NCI-H1694 treated with DMSO at 0.1 percent for 48 hours (cell line): ENCODE measurements at places on chromosomes 5 and 9.

- DNase-seq = no peak
Observed at GRCh38 chr5:114265432-114266060, 96.3 kb upstream of the KCNN2 start.

DNA sequence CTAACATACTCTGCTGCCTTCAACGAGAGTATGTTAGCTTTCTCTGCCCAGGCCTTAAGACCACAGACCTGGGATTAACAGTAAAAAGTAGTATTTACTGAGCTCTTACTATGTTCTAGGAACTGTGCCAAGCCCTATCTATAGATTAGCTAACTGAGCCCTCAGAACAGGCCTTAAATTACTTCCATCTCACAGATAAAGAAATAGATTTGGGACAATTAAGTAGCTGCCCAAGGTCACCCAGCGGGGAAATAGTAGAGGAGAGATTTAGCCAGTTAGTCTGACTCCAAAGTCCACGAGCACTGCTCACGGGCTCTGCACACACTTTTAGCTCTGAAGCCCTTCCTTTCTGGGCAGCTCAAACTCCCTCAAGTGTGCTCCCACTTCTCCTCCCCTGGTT lies 64.5 kb upstream of the EQTN start:
- DNase-seq = no peak

DNA sequence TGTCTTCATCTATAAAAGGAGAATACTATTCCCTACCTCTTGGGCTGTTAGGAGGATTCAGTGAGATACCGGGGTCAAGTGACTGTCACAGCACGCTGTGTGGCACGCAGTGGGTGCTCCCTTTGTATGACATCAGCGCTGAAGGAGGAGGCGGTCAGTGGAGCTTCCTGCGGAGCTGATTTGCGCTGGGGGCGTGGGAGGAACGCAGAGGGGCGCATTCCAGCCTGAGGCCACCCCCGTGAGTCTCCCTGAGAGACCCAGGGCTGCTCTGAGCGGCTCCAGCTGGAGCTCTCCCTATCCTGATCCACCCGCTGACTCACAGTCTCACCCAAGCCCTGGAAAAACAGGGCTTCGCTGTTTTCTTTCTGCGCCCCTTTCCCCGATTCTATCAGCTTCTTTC lies 24.3 kb upstream of the NEURL1B start:
- no peak for DNase-seq

- DNase-seq = no peak
Observed at GRCh38 chr5:31768784-31769183, 129.9 kb downstream of the PDZD2 start.

DNA sequence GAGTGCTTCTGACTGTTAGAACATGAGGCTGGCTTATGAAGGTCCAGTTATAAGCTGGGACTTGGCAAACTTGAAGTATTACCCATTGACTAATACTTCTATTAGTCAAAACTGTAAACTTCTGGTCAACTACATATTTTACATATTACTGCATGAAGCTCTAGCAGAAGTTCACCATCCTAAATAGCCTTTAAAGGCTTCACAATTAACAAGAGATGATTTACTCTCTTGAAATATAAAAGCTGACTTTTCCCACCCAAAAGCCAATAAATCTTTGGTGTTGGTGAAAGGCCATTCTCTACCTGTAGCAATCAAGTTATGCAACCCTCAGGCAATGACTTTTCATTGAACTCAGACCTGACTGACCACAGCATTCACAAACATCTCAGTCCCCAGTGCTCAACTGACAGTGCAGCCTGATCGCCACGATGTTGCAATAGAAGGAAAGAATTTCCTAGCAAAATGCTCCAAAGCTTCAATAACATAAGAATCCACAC lies 345.6 kb downstream of the EBF1 start:
- DNase-seq = no peak

DNA sequence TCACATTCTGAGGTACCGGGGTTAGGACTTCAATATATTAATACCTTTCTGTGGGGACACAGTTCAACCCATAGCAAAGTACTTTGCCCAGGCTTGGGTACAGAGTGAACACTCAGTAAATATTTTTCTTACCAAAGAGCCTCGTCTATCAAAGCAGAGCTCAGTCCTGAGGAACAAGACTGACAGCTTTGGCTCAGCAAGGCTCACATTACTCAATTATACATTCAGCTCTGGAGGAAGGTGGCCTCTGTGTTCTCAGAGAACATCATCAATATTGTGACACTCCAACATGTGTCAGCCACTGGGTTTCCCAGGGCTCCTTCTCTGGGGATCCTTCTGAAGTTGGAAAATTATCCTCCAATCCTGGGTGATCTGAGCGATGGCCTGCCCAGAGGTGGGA lies 186.4 kb downstream of the NMUR2 start:
- no peak for DNase-seq

DNA sequence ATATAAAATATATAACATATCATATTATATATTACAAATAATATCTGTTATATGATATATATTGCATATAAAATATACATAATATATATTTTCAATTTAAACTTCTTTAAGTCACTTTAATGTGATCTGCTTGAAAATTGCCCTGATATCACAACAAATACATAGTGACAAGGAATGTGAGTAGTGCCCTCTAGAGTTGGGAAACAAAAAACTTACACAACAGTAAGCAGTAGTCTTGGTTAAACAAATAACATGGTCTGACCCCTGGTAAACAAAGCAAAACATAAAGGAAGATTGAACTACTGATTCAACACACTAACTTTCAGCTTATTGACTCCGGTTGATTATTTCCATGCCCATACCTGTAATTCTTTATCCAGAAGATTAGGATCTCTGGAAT lies 188.3 kb upstream of the NMUR2 start:
- DNase-seq = no peak

DNA sequence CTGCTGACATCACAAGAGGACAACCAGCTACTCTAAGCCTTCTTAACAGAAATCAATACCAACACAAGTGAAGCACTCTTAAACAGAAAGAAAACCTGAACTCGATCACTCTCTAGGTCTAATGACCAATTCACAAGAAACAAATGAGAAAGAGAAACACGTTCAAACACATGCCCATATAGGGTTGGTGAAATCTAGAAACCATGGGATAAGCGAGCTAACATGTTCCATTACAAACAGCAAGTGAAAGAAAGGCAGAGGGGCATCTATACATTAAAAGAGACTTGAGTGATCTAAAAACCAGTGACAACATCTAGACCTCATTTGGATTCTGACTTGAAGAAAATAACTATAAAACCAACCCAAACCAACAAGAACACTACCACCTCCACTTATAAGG lies 74.9 kb upstream of the RETREG1 start:
- no peak for DNase-seq

- DNase-seq = no peak
Observed at GRCh38 chr9:36891341-36891811, 142.7 kb downstream of the PAX5 start.

- DNase-seq = no peak
Observed at GRCh38 chr9:4180907-4181605, 118.8 kb downstream of the GLIS3 start.

GRCh38 chr5:92309336-92309991 lies 926.3 kb upstream of the ARRDC3 start:
- DNase-seq = peak; percentile 32

DNA sequence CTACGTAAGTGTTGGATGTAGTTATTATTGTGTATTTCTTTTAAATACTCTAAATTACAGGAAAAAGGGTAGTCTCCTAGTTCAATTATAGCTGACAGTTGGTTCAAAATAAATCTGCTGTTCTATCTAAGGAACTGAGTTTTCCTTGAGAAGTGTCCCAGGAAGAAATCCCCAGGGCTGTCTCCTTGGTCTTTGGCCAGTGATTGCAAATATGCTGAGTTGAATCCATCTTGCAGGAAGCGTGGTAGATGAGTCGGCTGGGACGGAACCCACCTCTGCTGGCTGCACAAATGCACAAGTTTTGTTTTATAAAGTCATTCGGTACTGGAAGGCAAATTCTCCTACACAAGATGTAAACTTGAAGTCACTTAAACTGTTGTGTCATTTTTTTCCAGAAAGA lies 30.2 kb upstream of the HOMER1 start:
- DNase-seq = no peak

DNA sequence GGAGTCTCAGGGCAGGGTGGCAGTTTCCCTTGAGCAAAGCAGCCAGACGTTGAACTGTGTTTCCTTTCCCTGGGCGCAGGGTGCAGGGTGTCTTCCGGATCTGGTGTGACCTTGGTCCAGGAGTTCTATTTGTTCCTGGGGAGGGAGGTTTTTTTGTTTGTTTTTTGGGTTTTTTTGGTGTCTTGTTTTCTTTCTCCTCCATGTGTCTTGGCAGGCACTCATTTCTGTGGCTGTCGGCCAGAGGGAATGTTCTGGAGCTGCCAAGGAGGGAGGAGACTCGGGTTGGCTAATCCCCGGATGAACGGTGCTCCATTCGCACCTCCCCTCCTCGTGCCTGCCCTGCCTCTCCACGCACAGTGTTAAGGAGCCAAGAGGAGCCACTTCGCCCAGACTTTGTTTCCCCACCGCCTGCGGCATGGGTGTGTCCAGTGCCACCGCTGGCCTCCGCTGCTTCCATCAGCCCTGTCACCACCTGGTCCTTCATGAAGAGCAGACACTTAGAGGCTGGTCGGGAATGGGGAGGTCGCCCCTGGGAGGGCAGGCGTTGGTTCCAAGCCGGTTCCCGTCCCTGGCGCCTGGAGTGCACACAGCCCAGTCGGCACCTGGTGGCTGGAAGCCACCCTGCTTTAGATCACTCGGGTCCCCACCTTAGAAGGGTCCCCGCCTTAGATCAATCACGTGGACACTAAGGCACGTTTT lies 3.5 kb upstream of the PHYHD1 start:
- no peak for DNase-seq

DNA sequence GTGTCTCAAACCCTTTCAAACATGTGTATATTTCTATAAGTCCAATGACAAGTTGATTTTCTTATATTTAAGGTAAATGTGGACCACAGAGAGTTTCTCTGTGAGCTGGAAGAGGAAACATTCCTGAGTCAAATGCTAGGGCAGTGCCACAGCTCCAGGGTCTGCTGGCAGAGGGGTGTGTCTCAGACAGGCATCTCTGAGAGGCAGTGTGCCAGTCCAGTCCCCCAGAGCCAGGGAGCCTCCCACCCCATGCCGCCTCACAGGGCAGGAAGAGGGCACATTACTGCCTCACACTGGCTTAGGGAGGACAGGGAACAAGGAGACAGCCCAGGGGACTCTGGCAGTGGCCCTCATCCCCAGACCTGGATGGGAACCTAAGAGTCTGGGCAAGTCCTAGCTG lies 120.2 kb downstream of the TENT4A start:
- no peak for DNase-seq

DNA sequence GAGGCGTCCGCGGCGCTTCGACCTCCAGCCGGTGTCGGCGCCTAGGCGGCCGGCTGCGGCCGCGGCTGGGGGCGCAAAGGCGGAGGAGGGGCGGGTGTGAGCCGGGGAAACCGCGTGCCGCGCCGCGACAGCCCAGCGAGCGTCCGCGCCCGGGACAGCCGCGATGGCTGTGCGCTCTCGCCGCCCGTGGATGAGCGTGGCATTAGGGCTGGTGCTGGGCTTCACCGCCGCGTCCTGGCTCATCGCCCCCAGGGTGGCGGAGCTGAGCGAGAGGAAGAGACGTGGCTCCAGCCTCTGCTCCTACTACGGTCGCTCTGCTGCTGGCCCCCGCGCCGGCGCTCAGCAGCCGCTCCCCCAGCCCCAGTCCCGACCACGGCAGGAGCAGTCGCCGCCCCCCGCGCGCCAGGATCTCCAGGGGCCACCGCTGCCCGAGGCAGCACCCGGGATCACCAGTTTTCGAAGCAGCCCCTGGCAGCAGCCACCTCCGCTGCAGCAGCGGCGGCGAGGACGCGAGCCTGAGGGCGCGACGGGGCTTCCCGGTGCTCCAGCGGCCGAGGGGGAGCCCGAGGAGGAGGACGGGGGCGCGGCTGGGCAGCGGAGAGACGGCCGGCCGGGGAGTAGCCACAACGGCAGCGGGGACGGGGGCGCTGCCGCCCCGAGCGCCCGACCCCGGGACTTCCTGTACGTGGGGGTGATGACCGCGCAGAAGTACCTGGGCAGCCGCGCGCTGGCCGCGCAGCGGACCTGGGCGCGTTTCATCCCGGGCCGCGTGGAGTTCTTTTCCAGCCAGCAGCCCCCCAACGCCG lies 605 bp downstream of the CHSY3 start:
- no peak for DNase-seq

- DNase-seq = no peak
Observed at GRCh38 chr9:108855888-108856287, at the start of gene ACTL7B. ACTL7B (minus strand) TSS chr9:108855986; CDS start chr9:108855930, 56 bp downstream.

DNA sequence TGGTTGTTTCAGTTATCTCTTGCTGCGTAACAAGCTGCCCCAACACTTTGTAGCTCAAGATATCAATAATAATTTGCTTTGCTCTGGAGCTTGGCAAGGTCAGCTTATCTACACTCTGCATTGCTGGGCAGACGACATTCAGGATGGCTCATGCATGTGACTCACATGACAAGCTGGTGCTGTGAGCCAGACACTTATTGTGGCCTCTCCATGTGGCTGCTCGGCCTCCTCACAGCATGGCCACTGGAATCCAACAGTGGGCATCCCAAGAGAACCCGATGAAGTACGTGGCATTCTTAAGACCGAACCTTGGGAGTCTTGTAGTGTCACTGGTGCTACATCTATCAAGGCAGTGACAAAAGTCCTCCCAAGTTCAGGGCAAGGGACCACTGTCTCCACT lies 94.2 kb upstream of the MVB12B start:
- no peak for DNase-seq

DNA sequence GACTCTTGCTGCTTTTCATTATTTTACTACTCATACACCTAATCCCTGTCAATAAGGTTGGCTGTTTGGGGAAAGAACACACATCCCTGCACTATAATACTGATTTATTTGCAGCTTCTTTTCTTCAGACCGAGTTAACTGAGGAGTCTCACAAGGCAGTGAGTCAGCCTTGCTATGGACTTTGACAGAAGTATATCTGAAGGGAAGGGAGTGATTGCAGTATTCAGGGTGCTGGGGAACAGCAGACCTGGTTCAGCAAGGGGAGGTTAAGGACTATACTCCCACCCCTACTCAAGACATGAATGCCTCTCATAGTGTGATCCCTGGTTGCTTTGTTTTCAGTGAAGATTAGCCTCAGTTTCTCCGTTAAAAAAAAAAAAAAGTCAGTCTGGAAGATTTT lies 99.8 kb downstream of the TLE4 start:
- DNase-seq = no peak

- DNase-seq = no peak
Observed at GRCh38 chr5:34891981-34892380, 23.3 kb downstream of the RAD1 start.

- DNase-seq = no peak
Observed at GRCh38 chr5:63400079-63400478, 562.2 kb downstream of the HTR1A start.

- no peak for DNase-seq
Observed at GRCh38 chr5:10537624-10538023, 26.2 kb upstream of the ANKRD33B start.

- DNase-seq = no peak
Observed at GRCh38 chr9:84228130-84228720, 112.3 kb downstream of the SLC28A3 start.

DNA sequence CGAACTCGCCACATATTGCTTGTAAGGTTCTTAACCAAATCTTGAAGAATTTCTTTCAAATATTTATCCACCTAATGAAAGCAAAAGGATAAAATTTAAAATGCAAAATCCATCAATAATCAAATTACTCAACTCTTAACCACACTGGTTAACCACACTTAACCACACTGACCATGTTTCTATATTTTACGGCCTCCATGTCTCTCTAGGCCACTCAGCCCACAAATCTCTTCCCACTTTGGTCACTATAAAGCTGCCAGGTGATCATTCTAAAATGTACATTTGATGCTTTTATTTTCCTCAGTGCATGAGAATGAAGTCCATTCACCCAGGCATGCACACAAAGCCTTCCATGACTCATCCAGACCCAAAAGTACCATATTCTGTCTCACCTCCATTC lies 56.4 kb upstream of the OR2K2 start:
- DNase-seq = no peak

GRCh38 chr5:15255576-15255975 lies 244.4 kb upstream of the FBXL7 start:
- no peak for DNase-seq
